T-cell (primary cell): ENCODE measurements at places on chromosomes 16 and 17.
A peak's percentile ranks its signal among the peaks of the same experiment; 100 is the strongest.

GRCh38 chr17:16286009-16286946 lies 67.0 kb downstream of the CENPV start:
- H3K27ac ChIP-seq: peak overlapping the region; percentile 93
- peak overlapping the region; percentile 32 for H3K4me3 ChIP-seq
- H3K4me1 ChIP-seq: peaks cover 28% of the 10 kb centered on the region
- no peaks in the 10 kb centered on the region for H3K27me3 ChIP-seq
- DNase-seq: peak; percentile 68
- H3K36me3 ChIP-seq: no peaks in the 10 kb centered on the region

GRCh38 chr17:28385406-28385805 lies 13.9 kb downstream of the SARM1 start:
- H3K4me3 ChIP-seq: no peak overlapping the region
- peaks cover 4% of the 10 kb centered on the region for H3K36me3 ChIP-seq
- peaks cover 8% of the 10 kb centered on the region for H3K27me3 ChIP-seq

GRCh38 chr17:39631403-39631802 lies 4.7 kb downstream of the PPP1R1B start:
- peaks cover 17% of the 10 kb centered on the region for H3K4me1 ChIP-seq
- no peak overlapping the region for H3K27ac ChIP-seq
- H3K36me3 ChIP-seq: no peaks in the 10 kb centered on the region

DNA sequence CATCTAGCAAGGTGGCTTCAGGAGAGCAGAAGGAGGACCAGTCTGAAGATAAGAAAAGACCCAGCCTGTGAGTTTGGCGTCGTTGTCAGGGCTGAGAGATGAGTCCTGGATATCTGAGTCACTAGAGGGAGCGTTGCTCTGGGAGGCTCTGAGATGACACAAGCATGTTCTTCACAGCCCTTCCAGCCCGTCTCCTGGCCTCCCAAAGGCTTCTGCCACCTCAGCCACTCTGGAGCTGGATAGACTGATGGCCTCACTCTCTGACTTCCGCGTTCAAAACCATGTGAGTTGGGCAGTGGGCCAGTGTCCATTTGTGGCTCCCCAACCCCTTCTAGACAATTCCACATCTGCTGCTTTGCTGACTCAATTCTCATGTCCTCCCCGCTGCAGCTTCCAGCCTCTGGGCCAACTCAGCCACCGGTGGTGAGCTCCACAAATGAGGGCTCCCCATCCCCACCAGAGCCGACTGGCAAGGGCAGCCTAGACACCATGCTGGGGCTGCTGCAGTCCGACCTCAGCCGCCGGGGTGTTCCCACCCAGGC lies 2.3 kb downstream of the TGFB1I1 start:
- H3K36me3 ChIP-seq: no peaks in the 10 kb centered on the region
- H3K27me3 ChIP-seq: no peaks in the 10 kb centered on the region
- no peak overlapping the region for H3K27ac ChIP-seq
- H3K4me3 ChIP-seq: no peak overlapping the region
- no peak for DNase-seq
- peaks cover 4% of the 10 kb centered on the region for H3K4me1 ChIP-seq

DNA sequence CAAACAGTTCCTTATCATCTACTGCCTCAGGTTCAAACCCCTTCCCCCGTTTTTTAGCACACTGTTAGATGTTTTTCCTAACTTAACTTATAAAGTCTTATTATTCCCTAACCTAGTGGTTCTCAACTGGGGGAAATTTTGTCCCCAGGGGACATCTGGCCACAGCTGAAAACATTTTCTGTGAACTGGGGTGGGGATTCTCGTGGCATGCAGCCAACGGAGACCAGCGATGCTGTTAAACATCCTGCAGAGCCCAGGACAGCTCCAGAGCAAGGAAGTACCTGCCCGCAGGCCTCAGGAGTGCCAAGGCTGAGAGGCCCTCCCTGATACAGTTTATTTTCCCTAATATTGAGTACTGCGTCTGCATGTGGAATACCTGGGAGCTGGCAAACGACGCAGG lies 24.3 kb downstream of the ZCCHC14 start:
- H3K27me3 ChIP-seq: no peaks in the 10 kb centered on the region
- DNase-seq: no peak
- peaks cover 12% of the 10 kb centered on the region for H3K4me1 ChIP-seq
- H3K27ac ChIP-seq: no peak overlapping the region

DNA sequence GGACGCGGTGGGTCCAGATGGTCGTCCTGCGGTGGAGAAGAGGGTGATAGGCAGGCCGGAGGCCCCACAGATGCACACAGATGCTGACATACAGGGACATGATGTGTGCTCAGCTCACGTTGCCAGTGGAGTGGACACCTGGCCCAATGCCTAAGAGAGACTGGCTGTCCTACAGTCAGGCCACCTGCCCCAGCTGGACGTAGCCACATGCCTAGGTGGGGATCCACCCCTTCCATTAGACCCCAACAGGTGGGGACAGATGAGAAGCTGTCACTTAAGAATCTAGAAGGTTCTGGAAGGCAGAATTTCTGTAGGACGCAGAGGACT lies 117.6 kb upstream of the ZNF750 start:
- H3K4me1 ChIP-seq: no peaks in the 10 kb centered on the region
- DNase-seq: no peak
- H3K36me3 ChIP-seq: peaks cover 2% of the 10 kb centered on the region
- H3K4me3 ChIP-seq: no peak overlapping the region
- no peak overlapping the region for H3K27ac ChIP-seq
- H3K27me3 ChIP-seq: no peaks in the 10 kb centered on the region
